ENCODE measurements at places on chromosomes 2 and 18.

DNA sequence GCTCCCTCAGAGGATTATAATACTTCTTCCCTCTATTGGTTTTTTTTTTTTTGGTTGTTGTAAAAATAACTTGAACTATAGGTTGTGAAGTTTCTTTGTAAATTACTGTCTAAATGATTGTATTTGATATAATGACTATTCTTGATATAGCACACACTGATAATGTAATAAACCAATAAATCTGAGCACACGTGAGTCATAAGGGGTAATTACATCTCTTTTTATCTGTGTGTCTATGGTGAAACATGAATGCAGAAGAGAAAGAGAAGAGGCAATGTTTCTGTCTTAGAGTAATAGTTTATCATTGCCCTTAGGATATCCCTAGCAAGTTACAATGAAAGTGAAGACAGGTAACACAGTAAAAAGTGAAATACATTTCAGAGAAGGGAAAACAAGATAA is 64.1 kb upstream of the RAPGEF4 start:
- DNase-seq = no peak

GRCh38 chr2:60410456-60411146 is 142.9 kb downstream of the BCL11A start:
- no peak for DNase-seq

GRCh38 chr18:75104483-75104882 is 104.5 kb downstream of the PTGR3 start:
- no peak for DNase-seq

DNA sequence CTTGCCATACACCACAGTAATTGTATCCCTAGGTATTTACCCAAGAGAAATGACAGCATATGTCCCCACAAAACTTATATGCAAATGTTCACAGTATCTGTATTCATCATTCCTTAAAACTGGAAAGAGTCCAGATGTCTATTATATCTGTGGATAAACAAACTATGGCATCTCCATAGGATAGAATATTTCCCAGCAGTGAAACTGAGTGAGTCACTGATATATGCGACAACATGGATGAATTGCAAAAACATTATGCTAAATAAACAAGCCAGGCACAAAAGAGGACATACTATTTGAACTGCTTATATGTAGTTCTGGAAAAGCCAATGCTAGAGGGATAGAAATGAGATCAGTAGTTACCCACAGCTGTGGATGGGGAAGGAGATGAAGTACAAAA is 359.4 kb upstream of the DSEL start:
- DNase-seq = no peak

GRCh38 chr2:117879003-117879402 is 64.5 kb downstream of the DDX18 start:
- DNase-seq = no peak

GRCh38 chr2:72931280-72931910 is 14.1 kb downstream of the EMX1 start:
- no peak for DNase-seq

DNA sequence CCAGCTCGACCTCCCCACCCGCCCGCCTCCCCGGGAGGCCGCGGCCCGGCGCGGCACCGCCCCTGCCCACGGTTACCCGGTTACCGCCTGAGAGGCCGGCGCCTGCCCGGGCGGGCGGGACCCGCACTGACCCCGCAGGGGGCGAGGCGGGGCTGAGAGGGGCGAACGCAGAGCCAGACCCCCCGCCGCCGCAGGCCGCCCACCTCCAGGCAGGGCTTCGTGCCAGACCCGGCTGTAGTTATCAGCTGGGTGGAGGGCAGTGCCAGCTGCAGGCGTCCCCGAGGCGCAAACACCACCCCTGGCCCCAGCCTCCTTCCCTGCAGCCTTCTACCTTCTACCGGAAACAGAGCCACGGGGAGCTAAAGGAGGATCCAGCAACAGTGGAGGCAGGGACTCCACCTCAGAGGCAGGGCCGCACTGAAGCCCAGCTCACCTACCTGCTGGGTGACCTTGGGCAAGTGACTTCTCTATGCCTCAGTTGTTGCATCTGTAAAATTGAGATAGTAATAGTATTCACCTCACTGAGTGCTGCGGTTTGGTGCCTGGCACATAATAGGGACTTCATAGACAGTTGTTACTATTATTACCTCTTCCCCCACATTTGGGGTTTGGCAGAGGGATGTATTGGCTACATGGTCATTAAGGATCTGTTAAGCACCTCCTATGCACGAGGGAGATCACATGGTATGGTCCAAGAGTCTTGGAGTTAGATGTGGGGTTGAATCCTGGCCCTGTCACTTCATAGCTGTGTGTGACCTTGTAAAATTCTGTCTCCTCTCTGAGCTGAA is 231.6 kb upstream of the SMAD2 start:
- no peak for DNase-seq

DNA sequence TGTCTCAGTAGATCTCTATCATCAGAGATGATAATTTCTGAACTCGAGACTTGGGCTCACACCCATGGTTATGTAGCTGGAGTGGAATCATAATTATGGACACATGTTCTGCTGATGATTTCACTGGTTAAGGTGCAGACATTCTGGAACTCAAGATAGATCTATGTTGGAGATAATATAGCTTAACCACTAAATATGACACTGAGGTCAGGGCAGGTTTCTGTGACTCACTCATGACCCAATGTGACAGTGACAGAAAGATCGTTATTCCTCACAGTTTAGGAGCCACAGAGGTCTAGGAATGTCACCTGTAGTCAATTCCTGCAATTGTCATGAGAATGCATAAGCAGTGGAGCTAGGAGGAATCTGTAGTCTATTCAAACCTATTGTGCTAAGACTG is 828.6 kb downstream of the TRIB2 start:
- DNase-seq = no peak

- DNase-seq = no peak
Observed at GRCh38 chr18:23943903-23944624, 70.5 kb upstream of the TTC39C start.

GRCh38 chr18:52747869-52748268 is 407.9 kb downstream of the DCC start:
- no peak for DNase-seq

DNA sequence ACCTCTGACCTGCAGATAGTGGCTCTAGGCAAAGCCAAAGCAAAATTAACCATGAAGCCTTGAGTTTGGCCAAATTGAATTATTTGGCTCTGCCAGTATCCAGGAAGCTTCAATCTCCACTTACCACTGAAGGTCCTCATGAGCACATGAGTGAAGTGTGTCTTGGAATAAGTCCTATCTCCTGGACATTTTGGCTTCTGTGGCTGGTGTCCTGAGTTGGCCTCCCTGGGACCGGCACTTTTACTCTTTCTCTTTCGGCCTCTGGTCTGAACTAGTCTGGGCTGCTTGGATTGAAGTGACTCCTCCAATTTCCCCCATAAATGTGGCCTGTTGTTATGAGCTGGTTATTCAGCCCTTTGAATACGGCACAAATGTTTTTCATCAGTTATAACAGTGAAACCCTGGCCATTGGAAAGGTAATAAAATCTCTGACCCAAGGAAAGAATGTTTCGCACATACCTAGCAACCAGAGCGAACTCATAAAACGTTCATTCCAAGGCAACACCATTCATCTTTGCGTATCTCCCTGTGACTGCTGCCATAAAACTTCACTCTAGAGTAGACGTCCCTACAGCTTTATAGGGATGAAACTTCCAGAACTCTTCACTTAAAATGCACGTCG is 216.4 kb downstream of the LPIN1 start:
- DNase-seq = no peak

DNA sequence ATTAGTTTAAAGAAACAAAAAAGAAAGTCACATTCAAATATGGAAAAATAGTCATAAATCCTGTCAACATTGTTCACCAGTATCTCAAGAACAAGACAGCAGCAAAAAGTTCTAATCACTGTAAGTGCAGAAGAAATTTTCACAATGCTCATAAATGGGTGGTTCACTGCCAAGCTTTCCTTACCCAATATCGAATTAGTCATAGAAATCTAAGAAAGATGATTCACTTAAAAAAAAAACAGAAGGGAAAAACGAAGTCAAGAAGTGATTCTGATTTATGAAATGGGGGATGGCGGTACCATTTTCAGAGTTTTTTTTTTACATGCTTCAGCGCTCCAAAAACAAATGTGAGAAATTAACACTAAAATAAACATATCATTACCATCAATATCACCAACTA is 156.7 kb downstream of the EXOC6B start:
- DNase-seq = no peak

DNA sequence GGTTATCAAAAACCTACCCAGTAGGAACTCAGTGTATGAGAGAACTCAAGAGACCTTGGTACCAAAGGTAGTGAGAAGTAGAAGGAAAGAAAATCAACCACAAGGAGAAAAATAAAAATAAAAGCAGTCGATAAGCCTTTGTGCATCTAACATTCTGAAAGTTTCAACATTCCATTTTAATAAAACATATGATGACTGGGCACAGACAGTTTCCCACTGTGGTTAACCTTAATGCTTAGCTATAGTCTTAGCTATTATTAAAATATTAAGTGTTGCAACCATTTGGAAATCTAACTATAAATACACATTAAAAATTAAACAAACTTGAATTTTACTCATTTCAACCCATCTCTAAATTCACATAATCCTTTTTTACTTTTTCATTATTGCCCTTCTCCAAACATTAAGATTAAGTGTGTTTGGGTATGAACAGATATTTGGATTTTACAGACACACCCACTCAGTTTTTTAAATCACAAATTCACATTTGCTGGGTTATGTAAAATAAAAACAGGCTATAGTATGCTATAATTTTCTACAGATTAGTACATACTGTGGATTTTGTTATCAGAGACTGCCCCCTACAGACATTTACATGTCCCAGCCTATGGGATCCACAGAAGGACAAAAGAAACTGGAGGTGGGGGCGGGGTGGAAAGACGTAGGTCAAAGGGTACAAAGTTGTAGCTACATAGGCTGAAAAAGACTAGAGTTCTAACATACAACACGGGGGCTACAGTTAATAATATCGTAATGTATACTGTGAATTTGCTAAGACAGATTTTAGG is 32.8 kb downstream of the SRBD1 start:
- DNase-seq = no peak

DNA sequence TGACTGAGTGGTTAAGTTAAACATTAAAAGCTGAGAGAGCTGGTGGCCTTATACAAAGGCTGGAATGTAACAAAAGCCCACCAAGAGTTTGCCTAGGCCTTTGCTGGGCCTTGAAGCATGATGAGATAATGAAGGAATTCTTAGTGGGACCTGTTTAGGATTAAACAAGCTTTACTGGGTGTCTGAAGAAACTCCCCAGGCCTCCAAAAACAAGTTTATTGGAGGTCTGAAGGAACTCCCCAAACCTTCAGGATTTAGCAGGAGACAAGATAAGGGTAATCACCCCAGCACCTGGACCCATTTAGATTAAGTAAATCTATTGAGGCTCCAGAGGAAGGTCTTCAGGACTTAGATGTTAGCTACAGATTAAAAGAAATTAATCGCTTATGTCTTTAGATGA is 18.7 kb downstream of the PCARE start:
- DNase-seq = no peak

DNA sequence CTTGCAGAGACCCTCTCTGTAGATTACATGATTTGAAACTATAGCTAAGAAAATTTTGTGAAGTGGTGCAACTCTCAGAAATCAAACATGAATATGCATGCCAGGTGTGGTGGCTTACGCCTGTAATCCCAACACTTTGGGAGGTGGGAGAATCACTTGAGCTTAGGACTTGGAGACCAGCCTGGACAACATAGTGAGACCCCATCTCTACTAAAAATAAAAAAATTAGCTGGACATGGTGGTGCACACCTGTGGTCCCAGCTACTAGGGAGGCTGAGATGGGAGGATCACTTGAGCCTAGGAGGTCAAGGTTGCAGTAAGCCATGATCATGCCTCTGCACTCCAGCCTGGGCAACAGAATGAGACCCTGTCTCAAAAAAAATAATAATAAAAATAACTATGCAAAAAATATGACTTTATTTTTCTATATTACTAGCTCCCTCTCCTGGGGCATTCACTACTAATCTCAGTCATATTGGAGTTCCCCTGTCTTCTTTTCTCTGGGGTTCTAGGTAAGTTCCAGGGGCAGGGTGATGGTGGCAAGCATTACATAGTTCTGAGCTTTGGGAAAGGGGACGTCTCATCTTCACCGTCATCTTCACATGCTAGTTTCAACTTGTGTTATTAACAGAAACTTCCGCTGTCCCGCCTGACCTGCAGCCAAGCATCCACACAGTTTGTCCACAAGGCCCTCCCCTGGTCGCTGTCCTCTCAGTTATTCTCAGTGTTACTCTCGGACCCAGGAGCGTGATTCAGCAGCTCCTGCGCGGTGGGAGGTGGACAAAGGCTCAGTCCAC is 96.8 kb upstream of the MBOAT2 start:
- no peak for DNase-seq

- DNase-seq = no peak
Observed at GRCh38 chr2:74935975-74936391, 22.5 kb upstream of the POLE4 start.

DNA sequence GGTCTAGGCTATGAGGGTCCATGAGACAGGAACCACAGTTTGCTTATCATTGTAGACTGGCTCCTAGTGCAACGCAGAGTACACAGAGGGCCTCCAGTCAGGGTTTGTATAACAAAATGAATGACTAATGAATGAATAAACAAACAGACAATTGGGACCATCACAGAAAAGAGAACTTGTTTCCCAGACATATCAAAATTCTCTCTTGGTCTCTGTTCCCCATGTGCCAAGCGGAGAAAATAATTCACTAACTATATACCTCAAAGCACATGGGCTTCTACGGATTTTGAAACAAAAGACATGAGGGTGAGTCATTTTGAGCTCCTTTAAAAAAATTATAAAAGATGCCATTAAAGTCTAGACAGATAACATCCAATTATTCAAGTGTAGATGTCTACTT is 28.0 kb downstream of the INO80C start:
- no peak for DNase-seq

- no peak for DNase-seq
Observed at GRCh38 chr2:119490106-119490505, 34.2 kb downstream of the SCTR start.

DNA sequence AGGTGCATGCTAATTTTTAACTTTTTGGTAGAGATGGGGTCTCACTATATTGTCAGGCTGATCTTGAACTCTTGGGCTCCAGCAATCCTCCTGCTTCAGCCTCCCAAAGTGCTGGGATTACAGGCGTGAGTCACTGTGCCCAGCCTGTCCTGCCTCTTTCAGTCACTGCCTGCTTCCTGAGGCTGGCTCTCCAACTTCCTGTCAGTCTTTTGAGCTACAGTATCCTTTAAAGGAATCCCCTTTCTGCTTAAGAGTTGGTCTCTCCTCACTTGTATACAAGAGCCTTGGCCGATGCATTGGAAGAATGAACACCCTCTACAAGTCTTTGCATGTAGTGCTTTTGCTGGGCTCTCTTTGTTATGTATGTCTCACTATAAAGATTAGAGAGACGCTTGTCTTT is 88.4 kb upstream of the SMAD2 start:
- no peak for DNase-seq

- no peak for DNase-seq
Observed at GRCh38 chr2:230877116-230877758, 12.5 kb downstream of the ITM2C start.

- DNase-seq = no peak
Observed at GRCh38 chr2:127084611-127085316, 22.2 kb downstream of the BIN1 start.

- no peak for DNase-seq
Observed at GRCh38 chr2:220335591-220335915, 708.1 kb downstream of the SLC4A3 start.

- DNase-seq = no peak
Observed at GRCh38 chr2:222440673-222441422, 16.5 kb downstream of the SGPP2 start.

GRCh38 chr2:128157644-128158043 is 66.6 kb downstream of the UGGT1 start:
- no peak for DNase-seq
